ENCODE measurements at places on chromosomes 13 and 19. TPM values are rescaled to one million over a fixed set of nuclear protein-coding genes. Genes with fewer than 3 reads are reported as not detected.

ZNF43 gene
- 13.9 TPM for polyA plus RNA-seq

GRCh38 chr19:16377521-16377920, 52.9 kb downstream of the KLF2 start:
- DNase-seq = no peak

DNA sequence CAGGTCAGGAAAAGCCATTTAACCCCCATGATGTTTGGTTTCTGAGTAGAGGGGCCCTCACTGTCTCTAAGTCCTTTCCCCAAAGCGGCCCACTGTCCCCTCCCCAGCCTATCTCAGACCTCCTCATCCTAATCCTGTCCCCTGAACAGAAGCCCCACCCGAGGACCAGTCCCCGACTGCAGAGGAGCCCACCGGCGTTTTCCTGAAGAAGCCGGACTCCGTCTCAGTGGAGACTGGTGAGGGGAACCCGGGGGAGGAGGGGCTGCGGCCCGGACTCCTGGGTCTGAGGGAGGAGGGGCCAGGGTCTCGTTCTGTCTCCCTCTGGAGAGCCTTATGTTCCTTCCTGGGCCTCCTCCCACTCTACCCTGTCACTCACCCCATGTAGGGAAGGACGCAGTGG, 2.9 kb downstream of the MYBPC2 start:
- DNase-seq = no peak

ITGBL1 gene
- not detected for polyA plus RNA-seq

SIGLEC8 gene
- polyA plus RNA-seq = not detected

GRCh38 chr19:42075364-42075615, 676 bp upstream of the ZNF574 start:
- DNase-seq = no peak

DNA sequence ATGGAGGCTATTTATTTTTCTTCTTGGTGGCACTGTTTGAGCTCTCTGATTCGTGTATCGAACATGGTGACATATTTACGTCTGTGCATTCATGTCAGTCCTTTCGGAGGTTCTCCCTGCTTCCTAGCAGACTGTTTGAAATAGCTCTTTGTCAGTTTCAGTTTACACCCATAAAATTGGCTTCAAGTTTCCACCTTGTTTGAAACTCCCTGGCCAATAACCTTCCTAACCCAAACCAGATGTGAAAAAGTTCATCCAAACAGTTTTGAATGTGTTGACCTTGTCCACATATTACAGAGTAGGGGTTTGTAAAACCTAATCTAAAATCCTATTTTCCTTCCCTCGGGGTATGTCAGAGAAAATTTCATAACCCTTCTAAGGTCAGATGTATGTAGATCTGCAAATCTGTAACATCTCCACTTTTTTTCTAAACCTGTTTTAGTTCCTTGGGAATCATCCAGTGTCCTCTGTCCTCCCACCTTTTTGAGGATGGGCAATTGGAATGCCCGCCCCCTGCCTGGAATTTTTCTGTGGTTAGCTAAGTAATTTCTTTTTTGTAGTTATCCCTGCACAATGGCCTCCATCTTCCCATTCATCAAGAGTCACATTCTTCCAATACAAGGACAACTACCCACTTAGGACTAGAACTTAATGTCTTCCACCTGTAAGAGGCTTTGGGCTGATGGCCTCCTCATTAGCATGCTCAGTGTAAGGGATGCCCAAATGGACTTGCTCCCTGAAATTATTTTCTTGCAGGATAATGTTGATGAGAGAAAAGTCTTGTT, 499.8 kb downstream of the GPC6 start:
- DNase-seq = no peak
